ENCODE measurements at places on chromosomes 5 and 9.
A peak's percentile ranks its signal among the peaks of the same experiment; 100 is the strongest.

GRCh38 chr5:1121891-1122290, 10.0 kb upstream of the SLC12A7 start:
- no peak for DNase-seq

- DNase-seq, result no peak
Measured at GRCh38 chr9:23669776-23670175, 156.3 kb downstream of the ELAVL2 start.

DNA sequence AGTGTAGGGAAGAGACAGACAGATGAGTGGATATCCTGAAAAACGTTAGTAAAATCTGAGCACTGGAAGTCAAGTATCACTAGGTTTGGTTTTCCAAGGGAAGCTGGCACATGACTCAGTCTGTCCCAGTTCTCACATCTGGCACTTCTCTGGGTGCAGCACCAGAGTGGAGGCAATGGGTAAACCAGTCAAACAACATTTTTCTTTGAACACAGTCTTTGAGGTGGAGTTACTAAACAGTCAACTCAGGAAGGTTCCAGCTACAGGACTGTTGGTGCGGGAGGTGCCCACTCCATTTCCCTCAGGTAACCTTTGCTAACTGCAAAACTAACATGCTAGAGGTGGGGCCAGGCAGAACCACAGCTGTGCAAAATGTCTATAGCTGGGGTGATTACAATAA, 301.4 kb upstream of the RFX3 start:
- DNase-seq, result no peak

- DNase-seq, result no peak
Measured at GRCh38 chr9:121268598-121268850, 562 bp downstream of the GSN start.

DNA sequence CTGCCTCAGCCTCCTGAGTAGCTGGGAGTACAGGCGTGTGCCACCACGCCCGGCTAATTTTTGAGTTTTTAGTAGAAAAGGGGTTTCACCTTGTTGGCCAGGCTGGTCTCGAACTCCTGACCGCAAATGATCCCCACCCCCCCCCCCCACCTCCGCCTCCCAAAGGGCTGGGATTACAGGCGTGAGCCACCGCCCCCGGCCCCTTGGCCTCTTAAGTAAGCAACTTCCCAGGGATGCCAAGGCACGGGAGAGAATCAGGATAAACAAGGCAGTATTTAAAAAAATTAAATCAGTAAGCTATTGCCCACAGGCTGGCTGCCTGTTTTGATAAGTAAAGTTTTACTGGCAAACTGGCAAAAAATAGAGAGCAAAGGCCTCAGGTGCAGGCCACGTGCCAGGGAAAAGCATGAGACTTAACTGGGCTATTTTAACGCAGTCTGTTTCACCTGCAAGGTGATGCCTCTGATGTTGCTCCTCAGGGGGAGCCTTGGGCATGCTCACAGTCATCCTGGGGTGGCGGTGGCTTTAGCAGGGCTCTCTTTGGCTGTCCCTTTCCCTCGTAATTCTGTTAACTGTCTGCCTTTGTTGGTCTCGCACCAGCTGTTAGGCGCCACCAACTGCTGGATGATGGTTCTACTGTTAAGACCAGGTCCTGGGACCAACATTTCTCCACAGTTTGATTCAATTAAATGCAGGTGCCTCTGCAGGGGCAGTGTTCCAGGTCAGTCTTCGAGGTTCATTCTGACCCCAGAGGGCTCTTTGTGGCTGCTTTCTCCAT, 19.4 kb upstream of the RNF130 start:
- DNase-seq, result peak; percentile 31

DNA sequence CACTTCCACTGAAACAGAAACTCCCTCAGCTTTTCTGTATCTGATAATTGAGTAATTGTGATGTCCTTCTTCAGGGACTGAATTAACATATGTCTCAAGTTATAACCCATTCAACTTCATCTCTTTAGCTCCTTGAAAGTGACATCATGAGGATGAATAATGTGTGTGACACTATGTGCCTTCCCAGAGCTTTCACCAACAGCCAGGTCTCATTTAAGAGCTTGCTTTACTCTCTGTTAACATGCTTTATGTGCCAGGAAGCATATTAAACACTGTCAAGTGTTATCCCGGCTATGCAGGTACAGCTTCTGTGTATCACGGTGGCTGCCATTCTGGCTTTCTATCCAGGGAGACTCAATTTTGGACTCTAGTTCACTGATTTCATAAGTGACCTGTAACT, 799.9 kb downstream of the CDH12 start:
- no peak for DNase-seq

DNA sequence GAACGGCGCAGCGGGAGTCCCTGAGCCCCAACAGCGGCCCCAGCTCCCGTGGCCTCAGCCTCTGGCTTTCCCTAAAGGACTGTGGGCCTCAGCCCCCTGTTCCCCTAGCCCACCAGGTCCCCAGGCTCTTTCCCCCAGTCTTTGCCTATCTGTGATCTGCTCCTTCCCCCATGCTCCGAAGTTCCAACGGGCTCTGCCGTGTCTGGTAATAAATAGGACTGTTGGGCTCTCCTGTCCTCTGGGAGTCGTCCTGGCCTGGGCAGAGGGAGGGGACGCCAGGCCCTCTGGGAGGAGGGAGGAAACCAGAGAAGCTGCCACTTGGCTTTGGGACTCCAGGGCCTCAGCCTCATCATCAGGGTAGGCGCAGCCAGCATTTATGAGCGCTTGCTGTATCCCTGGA, 28.1 kb downstream of the ADGRD2 start:
- DNase-seq, result no peak

DNA sequence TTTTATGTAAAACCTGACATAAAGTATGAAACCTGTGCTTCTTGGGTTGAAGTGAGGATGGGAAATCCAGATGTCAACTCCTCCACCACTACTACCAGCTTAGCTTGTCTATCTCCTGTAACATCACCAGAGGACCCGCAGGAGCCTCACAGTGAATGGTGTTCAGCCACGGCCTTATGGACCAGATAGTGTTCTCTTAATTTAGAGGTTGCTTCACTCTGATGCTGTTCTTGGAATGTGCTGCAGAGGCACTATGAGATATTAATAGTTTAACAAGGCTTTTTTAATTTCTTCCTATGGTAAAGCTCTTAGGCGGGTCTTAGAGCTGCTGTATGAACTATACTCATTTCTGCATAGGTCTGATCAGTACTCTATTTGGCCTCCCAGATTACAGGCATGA, 27.9 kb downstream of the NFX1 start:
- no peak for DNase-seq

DNA sequence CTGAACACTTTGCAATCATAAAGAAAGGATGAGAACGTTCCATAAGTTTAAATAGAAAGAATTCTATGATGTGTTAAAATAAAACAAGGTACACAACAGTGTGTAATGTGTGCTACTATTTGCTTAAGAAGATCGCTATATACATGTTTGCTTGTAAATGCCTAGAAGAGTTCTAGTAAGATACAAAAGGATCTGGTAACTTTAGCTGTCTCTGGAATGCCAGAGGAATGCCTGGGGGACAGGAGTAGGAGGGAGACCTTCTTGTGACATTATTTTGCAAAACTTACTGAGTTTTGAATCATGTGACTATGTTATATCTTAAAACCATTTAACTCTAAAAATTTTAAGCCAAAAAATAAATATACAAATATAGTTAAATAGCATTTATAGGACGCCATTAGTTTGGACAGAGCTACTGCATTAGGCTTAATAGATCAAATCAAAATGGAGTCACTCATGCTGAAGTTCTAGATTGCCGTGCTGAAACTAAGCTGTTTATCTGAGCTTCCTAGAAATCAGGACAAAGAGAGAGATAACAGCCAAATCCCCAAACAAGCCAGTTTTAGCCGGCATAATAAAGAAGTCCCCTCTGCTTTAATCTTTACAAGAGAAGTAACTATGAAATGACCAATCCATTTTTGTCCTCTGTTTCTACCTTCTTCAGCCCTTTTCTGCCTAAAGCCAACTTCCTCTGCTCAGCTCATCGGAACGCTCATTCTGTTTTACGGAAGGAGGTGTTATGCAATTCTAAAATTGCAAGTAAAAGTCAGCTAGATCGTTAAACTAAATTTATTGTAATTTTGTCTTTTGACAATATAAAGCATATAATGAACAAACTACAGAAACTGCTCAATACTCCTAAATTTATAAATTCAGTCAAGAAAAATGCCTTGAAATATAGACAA, 44.8 kb downstream of the LIX1 start:
- DNase-seq, result no peak

DNA sequence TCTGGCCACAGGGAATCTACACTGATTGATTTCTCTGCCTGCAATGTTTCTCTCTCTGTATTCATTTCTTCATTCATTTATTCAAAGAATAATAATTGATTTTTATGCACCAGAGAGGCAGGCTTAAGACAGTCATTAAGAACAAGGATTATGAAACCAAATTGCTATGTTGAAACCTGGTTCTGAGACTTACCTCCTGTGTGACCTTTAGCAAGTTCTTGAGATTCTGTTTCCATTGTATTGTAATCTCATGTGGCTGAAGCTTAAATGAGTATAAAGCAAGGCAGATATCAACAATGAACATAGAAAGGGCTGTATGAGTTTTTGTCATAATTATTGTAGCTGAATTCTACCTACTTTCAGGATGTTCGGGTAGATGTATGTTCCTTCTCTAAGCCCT, 129.6 kb upstream of the GRIA1 start:
- DNase-seq, result no peak

GRCh38 chr5:848671-849111, 2.1 kb downstream of the ZDHHC11 start:
- no peak for DNase-seq

DNA sequence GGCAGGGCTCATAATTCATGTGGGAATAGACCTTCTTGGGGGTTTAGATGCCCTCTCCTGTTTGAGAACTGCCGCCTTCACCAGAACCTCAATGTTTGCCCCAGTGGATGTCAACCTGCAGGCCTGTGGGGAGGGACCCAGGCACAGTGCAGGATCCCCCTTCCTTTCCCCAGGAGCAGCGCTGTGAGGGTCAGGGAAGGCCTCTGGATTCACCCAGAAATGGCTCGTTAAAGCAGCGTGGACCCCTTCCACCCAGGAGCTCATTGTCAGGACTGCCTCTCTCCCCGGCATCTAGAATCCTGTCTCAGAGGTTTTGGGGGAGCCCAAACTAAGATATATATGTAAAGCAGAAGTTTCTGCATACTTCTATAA, 188.3 kb downstream of the GADD45G start:
- no peak for DNase-seq
